ENCODE measurements at places on chromosomes 2 and 18.

- DNase-seq = no peak
Observed at GRCh38 chr2:165815299-165816141, 21.5 kb upstream of the GALNT3 start.

DNA sequence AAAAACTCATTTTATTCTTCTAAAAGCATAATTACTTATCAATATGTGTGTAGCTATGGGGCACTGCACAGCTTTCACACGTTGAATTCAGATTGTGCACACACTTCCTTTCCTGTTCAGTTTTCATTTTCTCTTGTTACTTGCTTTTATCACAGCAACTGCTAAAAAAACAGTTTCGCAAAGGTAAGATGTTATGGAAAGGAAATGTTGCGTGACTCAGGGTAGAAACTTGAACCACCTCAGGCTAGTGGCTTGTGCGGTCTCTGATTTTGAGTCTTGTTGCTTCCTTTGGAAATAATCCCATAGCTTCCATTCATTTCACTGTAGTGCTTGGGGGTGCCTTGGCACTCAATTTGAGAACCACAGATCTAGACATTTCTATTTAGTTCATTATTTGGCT is 171.9 kb downstream of the FMNL2 start:
- no peak for DNase-seq

DNA sequence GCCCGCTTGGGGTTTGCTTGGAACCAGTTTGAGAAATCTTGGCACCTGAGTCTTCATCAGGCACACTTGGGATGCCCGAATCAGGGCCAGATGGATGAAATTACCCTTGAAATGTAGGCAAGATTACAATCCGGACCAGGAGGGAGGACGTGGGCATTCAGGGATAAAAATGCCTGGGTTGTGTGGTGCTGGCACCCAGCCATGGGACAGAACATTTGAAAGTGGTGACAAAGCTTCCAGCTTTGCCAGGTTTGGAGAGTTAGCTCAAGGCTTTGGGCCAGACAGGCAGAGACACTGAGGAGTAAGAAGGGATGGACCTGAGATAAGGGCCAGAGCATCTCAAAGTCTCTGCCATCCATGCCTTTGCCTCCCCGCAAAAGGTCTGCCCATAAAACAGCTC is 182.2 kb downstream of the TTC32 start:
- no peak for DNase-seq

DNA sequence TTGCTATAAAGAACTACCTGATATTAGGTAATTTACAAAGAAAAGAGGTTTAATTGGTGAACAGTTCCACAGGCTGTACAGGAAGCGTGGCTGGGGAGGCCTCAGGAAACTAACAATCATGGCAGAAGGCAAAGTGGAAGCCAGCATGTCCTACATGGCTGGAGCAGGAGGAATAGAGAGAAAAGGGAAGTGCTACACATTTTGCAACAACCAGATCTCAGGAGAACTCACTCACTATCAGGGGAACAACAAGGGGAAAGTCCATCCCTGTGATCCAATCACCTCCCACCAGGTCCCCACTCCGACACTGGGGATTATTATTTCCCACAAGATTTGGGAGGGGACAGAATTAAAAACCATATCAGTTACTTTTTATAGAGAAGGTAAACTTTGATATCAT is 273.5 kb upstream of the MMADHC start:
- DNase-seq = no peak

DNA sequence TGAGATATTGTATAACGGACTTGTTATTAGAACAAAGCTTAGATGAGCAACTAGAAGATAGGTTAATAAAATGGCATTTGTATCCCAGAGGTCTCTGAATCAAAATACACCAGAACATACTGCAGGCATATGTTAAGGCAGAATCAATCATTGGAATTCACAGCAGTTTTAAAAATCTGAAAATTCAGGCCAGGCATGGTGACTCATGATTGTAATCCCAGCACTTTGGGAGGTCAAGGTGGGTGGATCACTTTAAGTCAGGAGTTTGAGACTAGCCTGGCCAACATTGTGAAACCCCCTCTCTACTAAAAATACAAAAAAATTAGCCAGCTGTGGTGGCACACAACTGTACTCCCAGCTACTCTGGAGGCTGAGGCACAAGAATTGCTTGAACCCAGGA is 405.2 kb downstream of the ZEB2 start:
- no peak for DNase-seq

DNA sequence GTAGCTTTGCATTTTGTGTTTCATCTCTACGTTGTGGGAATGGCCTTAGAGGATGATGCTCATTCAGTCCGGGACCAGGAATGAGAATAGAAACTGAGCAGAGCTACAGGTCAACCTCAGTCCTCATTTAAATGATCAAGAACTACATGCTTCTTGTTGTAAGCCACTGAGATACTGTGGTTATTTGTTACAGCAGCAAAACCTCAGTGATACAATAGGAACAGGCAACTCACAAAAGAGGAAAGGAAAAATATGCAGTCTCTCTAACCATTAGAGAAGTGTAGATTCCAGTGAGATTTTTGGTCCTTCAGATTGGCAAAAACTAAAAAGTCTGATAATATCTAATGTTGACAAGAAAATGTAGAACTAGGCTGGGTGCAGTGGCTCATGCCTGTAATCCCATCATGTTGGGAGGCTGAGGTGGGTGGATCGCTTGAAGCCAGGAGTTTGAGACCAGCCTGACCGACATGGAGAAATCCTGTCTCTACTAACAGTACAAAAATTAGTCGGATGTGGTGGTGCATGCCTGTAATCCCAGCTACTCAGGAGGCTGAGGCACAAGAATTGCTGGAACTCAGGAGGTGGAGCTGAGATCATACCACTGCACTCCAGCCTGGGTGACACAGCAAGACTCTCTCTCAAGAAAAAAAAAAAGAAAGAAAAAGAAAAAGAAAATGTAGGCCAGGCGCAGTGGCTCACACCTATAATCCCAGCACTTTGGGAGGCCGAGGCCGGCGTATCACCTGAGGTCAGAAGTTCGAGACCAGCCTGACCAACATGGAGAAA is 13.3 kb downstream of the CHCHD5 start:
- no peak for DNase-seq

- no peak for DNase-seq
Observed at GRCh38 chr2:146119586-146119985, 1599.7 kb upstream of the ZEB2 start.

GRCh38 chr2:198702796-198703195 is 754.9 kb downstream of the SATB2 start:
- no peak for DNase-seq

DNA sequence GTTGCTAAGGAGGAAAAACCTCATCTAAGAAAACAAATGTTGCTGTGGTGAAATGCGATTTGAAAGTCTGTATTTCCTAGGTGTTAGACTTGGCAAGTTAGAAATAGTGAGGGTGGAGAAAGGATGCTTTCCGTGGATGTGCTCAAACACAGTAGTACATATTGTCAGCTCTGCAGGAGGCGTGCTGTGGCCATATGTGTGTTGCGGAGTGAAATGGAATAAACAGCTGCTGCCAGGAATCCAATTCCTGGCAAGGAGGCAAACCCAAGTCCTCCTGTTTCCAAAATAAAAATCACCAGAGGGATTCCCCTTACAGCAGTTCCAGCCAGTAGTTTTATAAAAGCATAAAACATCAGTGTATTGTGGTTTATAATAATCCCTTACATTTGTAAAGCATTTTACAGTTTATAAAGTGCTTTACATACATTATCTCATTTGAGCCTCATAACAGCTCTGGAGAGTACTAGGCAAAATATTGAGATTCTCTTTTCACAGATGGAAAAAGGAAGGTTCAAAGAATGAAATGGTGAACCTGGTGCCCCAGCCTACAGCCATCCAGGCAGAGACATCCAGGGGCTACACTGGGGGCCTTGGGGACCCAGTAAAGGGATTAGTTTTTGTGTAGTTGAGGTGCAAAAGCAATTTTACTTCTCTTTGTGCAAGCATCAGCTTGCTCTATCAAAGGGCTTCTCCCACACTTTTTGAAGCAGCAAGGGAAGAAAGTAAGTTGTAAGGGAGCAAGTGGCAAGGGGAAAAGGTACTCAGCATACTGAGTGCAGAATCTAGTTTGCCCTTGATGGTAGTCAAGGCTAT is 206.0 kb downstream of the AGPS start:
- no peak for DNase-seq

DNA sequence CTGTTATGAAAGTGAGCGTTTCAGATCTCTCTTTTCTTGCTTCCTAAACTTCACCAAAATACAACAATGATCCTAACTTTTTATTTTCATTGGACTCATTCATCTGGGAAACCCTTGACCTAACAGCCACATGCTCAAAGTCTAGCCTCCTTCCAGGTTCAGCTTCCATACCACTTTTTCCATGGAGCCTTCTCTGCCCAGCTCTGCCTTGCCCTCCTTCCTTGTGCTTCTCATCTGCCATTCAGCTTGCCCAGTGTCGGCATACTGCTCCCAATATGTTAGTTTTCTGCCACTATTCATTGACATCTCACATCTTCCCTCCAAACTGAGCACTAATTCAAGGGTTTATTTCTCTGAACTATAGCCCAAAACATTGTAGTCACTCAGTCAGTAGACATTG is 214.7 kb downstream of the RAD51AP2 start:
- no peak for DNase-seq

GRCh38 chr18:3048121-3048520 is 35.2 kb upstream of the LPIN2 start:
- no peak for DNase-seq

DNA sequence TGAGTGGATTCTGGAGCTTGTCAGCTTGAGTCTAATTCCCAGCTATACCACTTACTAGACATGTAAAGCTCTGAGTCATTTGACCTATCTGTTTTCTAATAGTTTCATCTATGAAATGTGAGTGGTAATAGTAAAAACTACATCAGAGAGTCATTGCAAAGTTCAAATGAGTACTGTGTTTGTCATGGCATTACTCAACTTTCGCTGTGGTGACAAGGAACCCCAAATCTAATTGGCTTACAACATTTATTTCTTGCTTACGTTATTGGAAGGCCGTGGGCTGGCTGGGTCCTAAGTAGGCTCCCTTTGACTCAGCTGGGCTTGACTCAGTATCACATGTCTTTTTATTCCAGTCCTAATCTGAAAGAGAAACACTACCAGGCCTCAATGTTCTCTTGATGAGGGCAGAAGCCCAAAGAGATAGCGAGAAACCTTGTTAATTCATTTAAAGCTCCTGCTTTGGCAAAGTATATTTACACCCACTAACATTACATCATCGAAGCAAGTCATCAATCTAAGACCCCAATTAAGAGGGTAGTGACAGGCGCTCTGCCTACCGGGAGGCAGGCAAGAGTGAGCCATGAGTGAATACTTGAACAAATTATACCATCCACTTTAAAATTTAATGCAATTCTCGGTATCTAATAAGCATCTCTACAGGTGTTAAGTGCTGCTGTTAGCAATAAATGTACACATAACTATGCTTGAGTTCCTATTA is 431.8 kb upstream of the SPHKAP start:
- no peak for DNase-seq

GRCh38 chr18:78820161-78820834 is 159.3 kb upstream of the SALL3 start:
- DNase-seq = no peak

Measured in hematopoietic multipotent progenitor cell (in vitro differentiated cells).